ENCODE measurements at places on chromosomes 12 and 14.

DNA sequence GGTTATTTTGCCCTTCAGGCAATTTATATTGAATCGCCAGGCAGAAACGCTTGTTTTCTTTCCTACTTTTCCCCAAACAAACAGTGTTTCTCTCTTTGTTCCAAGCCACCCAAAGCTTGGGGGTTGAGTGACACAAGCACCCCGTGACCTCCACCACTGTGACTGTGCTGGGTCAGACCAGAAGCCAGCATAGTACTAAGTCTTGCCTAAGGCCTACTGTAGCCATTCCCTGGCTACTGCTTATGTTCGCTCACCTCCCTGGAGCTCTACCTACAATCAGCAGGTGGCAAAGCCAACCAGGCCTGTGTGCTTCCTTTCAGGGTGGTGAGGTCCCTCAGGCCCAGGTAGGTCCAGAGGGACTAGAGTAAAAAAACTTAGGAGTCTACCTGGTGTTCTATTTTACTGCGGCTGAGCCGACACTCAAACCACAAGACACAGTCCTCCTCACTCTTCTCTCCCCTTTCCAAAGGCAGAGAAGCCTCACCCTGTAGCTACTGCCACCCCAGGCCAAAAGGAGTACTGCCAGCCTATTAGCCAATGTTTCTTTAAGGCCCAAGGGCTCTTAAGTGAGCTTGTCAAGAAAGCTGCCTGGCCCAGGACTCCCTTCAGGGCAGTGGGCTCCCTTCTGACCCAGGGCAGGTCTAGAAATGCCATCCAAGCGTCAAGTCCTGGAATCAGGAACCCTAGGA, 411.8 kb upstream of the MIS18BP1 start:
- no peak for DNase-seq

- no peak for DNase-seq
These were observed 667.3 kb downstream of the SLC16A7 start for GRCh38 chr12:60263161-60263560.

DNA sequence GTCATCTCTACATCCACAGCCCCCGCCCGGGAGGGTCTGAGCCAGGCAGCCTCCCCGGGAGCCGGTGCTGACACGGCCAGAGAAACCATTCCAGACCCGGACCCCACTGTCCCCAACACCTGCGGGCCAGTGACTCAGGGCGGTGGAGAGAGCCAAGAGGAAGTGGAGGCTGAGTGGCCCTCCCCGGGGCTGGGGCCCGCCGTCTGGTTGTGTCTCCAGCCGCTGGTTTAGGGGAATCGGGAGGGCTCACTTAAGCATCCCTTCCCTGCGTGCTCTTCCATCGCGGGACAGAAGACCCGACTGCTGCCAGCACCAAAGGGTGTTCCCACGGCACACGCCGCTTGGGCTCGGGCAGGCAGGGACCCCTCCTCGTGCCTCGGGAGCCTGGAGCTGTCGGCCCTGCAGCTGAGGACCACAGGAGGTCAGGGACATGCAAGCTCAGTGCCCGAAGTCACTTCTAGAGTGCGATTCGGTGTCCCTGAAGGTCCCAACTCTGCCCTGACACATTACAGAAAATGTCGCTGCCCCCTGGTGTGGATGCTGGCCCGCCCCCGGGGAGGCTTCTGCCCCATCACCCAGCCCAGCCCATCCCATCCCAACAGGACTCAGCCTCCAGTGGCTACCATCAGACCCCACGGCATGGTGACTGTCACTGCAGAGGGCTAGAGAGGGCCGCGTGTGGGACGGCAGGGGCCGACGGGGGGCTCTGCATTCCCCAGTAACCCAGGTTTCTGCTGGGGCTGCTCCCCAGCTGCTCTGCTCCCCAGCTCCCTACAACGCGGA, 50.8 kb downstream of the GALNT9 start:
- no peak for DNase-seq

GRCh38 chr14:75915045-75915444, 66.8 kb downstream of the TGFB3 start:
- DNase-seq: no peak

Measured in renal pelvis (tissue), 12 donors.